ENCODE measurements at places on chromosomes 16 and 17.

DNA sequence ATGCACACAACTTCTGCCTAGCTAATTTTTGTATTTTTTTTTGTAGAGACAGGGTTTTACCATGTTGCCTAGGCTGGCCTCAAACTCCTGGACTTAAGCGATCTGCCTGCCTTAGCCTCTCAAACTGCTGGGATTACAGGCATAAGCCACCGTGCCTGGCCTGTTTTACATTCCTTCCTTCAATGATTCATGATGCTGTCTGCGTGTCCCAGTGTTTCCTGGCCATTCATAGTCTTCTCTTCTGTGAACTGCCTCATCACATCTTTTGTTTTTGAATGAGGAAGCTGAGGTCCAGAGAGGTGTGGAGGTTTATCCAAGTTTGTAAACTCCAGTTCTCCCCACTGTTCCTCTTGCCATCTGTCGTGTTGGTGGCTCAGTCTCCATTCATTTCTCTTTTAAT lies 64.5 kb upstream of the MED9 start:
- no peak for DNase-seq

- no peak for DNase-seq
Observed at GRCh38 chr16:10868596-10869469, 8.2 kb upstream of the CIITA start.

DNA sequence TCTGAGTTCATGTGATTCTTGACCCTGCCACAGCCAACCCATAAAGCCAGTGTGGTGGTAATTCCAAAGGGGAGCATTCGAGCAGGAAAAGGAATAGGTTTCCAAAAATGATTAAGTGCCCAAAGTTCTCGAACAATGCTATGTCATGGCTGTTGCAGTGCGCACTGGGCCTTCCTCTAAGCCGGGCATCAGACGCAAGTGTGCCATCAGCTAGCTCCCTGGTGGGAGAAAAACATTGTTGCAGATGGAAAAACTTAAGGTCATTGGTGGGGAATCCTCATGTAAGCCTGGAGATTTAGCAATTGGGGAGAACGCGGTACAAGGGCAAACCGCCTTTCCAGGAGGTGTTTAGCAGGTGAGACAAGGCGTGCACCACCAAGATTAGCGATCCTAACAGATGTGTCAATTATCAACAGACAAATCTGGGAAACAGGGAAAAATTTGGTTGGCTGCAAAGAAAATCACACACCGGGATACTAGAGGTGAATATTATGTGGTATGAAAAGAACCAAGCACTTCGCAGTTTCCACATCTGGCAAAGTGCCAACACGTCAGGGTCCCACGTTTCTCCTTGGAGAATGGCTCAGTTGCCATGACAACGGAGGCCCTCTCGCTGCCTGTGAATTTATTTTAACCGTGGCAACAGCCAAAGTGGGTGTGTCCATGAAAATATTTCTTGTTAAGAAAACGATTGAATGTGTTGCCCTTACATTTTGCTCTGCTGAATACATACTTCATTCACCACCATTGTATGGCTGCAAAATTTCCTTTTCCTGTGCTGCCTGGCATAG lies 118.5 kb upstream of the CACNG5 start:
- no peak for DNase-seq

DNA sequence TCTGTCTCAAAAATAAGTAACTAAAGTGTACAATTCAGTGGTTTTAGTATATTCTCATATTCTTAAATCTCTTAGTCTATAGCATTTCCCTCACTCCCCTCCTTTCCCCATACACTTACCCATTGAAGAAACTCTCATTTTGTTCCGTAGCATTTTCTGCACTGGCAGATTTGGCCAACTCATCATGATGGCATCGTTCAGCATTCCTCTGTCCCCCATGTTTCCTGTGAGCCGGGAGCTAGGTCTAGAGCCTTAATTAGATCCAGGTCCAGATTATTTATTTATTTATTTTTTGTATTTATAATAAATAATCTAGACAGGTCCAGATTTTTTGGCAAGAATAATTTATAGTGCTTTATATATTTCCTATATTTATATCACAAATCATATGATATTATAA lies 31.0 kb downstream of the HEATR3 start:
- no peak for DNase-seq
